Lower lobe of right lung (tissue), 2 donors: ENCODE measurements at places on chromosomes 1 and 21. TPM values are rescaled to one million over a fixed set of nuclear protein-coding genes. Genes with fewer than 3 reads are reported as not detected.

GRCh38 chr1:48216941-48217340 lies 5.6 kb upstream of the SLC5A9 start:
- H3K4me3 ChIP-seq: no peak overlapping the region
- no peaks in the 10 kb centered on the region for H3K27me3 ChIP-seq
- H3K36me3 ChIP-seq: no peaks in the 10 kb centered on the region
- peaks cover 7% of the 10 kb centered on the region for H3K4me1 ChIP-seq
- DNase-seq: no peak
- H3K27ac ChIP-seq: no peak overlapping the region

DNA sequence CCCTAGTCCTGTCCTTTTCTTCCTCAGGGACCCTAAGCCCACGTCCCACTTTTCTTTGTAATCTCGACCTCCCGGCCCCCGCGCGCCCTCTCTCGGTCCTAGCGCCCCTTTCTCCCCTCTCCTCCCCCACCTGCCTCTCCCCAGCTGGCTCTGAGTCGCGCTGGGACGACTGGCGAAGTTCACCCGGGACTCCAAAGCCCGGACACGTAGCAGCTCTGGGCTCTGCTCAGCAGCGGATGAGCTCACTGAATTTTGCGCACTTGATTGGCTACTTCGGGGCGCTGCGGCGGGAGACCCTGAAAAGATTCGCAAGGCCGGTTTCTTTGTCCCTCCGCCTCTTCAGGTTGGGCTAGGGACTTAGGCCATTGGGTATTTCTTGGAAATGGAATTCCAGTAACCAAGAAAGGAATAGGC lies 16.3 kb upstream of the ACKR1 start:
- H3K27me3 ChIP-seq: peaks cover 20% of the 10 kb centered on the region
- no peaks in the 10 kb centered on the region for H3K36me3 ChIP-seq
- H3K4me1 ChIP-seq: no peaks in the 10 kb centered on the region
- peak overlapping the region; percentile 41 for H3K4me3 ChIP-seq

GRCh38 chr1:186093437-186093836 lies 281.6 kb downstream of the TPR start:
- no peak overlapping the region for H3K4me3 ChIP-seq
- no peaks in the 10 kb centered on the region for H3K27me3 ChIP-seq
- peaks cover 24% of the 10 kb centered on the region for H3K4me1 ChIP-seq

Gene SDHC
- total RNA-seq: 167 TPM

DNA sequence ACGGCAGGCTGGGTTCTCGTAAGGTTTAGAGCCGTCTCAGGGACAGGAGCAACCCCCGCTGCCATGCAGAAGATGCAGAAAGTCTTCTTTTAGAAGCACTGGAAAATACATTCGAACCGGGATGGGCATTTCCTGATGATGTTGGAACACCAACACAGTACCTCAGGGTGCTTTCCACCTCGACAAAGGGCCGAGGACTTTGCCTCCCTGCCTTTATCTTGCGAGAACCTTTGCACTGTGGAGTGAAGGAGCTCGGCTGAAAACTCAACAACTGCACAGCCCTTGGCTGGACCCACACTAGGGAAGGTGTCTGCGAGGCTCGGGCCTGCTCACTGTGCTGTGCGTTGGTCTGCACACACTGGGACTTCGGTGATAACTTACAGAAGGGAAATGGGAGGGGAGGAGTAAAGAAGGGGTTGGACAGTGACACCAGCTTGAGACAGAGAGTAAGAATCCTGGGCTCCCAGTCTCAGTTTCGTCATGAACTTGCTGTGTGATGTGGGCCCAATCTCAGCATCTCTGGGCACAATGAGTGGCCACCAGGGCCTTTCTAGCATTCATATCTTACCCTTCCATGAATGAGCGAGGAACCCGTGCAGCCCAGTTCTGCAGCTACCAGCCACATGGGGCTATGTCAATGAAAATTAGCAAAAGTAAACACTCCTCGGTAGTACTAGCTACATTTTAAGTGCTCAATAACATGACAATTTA lies 18.2 kb downstream of the RCAN1 start:
- H3K4me3 ChIP-seq: no peak overlapping the region
- H3K4me1 ChIP-seq: peaks cover 44% of the 10 kb centered on the region
- H3K27ac ChIP-seq: no peak overlapping the region

Gene SH2D1B
- 1.9 TPM for total RNA-seq

- no peak for DNase-seq
- H3K4me1 ChIP-seq: peaks cover 4% of the 10 kb centered on the region
- no peak overlapping the region for H3K27ac ChIP-seq
- peaks cover 5% of the 10 kb centered on the region for H3K27me3 ChIP-seq
- no peaks in the 10 kb centered on the region for H3K36me3 ChIP-seq
These were observed 52.8 kb upstream of the TMPRSS2 start for GRCh38 chr21:41560661-41561158.

Gene C1QC
- 800 TPM for total RNA-seq

DNA sequence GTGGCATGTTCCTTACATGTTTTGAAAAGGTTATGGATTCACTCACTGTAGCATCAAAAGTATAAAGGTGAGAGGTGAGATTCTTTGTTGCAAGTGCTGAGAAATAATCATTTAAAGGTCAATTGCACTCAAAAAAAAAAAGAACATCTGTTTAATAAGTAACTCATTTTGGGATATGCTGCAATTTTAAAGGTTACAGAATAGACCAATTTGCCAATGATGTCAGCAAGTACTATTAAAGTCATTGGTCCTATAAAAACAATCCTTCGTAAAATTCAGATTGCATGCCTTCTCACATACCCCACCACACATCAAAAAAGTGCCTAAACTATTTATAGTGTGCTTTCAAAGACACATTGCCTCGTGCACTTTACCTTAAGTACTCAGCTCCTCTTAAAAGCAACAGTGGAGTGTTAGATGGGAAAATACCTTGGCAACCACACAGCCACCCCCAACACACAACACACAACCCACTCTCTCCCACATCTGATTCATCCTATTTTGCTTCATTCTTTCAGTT lies 218.2 kb upstream of the ADGRL2 start:
- peaks cover 9% of the 10 kb centered on the region for H3K4me1 ChIP-seq
- no peak overlapping the region for H3K27ac ChIP-seq
- DNase-seq: no peak
- H3K4me3 ChIP-seq: no peak overlapping the region
- H3K27me3 ChIP-seq: no peaks in the 10 kb centered on the region

Gene GRIK1
- total RNA-seq: not detected

Gene KRTAP12-2
- not detected for total RNA-seq

Gene ITLN1
- total RNA-seq: 2.7 TPM

DNA sequence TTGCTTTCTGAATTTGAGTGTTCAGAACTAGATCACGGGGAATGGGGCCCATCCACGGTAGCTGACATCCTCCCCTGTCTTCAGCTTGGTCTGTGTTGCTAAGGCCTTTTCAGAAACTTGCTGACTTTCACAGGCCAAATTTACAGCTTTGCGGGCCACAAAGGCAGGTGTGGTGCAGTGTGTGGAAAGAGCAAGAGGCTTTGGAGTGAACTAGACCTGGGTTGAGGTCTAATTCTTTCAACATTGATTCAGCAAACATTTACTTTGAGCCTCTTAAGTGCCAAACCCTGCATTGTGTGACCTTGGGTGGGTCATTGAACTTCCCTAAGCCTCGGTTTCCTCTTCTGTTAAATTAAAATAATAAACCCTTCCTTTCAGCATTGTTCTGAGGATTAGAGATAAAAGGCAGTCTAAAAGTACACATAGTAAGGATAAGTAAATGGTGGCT lies 24.3 kb downstream of the STPG1 start:
- no peak overlapping the region for H3K27ac ChIP-seq
- no peak for DNase-seq
- H3K27me3 ChIP-seq: no peaks in the 10 kb centered on the region

Gene KMO
- total RNA-seq: 23.0 TPM

GRCh38 chr1:187928288-187928687 lies 1099.5 kb downstream of the PLA2G4A start:
- H3K4me3 ChIP-seq: no peak overlapping the region
- no peaks in the 10 kb centered on the region for H3K27me3 ChIP-seq
- no peak for DNase-seq
- H3K27ac ChIP-seq: no peak overlapping the region

Gene ADCY10
- total RNA-seq: 0.09 TPM

- H3K27ac ChIP-seq: peak overlapping the region; percentile 49
- H3K4me3 ChIP-seq: no peak overlapping the region
- no peak for DNase-seq
- H3K4me1 ChIP-seq: peaks cover 20% of the 10 kb centered on the region
- no peaks in the 10 kb centered on the region for H3K27me3 ChIP-seq
These were observed 33.0 kb upstream of the TARDBP start for GRCh38 chr1:10979483-10979920.

DNA sequence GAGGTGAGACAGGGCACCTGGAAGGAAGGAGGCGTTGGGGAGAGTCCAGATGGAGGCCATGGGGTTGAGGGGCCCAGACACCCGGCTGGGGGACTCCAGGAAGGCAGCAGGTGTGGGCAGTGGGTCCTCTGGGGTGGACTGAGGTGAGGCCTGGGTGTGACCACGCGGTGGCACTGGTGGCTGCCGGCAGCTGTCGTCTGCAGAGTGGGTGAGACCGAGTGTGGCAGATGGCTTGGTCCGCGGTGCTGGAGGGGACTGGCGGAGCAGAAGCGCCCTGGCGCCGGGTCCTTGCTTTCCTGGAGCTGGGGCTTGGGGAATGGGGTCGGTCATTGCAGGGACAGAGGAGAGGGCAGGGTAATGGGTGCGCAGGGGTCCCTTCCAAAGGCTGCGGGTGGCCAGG lies 12.5 kb downstream of the AGRN start:
- peaks cover 11% of the 10 kb centered on the region for H3K4me1 ChIP-seq
- no peak for DNase-seq
- H3K4me3 ChIP-seq: peak overlapping the region; percentile 54
- no peak overlapping the region for H3K27ac ChIP-seq

Gene DDAH1
- total RNA-seq: 48.4 TPM

Gene COL16A1
- 11.8 TPM for total RNA-seq
